MV-4-11 (cell line): ENCODE measurements at places on chromosomes 6 and 20.

- no peak for DNase-seq
Measured at GRCh38 chr6:108294297-108294726, 542 bp upstream of the AFG1L start.

GRCh38 chr6:43980004-43980795 is 147.1 kb downstream of the MRPL14 start:
- no peak for DNase-seq

DNA sequence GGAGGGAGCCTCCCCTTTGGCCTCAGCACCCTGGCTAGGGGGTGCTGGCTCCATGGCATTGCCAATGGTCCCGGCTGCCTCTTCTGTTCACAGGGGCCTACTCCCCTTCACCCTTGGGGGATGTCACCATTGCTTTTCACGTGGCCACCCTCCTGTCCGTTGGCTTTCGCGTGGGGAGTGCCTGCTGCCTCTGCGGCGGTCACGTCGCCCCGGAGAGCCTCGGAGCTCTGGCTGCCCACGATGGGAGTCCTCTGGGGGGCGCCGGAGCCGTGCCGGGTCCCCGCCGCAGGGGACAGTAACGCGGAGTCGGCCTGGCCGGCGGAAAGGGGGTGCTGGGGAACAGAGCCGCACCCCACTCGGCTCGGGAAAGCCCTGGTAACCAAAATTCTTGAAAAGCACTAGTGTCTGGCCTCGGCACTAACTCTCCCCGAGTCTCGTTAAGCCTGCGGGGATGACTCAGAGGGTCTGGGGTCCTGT is 661 bp upstream of the HEBP2 start:
- peak; percentile 47 for DNase-seq

DNA sequence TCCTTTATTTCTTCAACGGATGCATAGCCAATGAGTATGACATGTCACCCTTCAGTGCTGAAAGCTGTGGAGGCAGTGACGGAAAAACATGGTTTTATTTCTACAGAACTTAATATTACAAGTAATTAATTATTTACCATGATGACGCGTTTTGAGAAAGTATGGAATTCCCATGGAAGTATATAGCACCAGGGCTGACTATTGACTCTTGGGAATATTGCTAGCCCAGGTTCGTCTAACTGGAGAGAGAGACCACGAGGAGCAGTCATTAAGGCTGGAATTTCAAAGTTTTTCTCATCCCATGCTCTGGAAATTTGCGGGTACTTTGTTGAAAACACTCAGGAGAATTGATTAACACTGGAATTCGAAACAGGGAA is 155.2 kb upstream of the PRSS16 start:
- no peak for DNase-seq

DNA sequence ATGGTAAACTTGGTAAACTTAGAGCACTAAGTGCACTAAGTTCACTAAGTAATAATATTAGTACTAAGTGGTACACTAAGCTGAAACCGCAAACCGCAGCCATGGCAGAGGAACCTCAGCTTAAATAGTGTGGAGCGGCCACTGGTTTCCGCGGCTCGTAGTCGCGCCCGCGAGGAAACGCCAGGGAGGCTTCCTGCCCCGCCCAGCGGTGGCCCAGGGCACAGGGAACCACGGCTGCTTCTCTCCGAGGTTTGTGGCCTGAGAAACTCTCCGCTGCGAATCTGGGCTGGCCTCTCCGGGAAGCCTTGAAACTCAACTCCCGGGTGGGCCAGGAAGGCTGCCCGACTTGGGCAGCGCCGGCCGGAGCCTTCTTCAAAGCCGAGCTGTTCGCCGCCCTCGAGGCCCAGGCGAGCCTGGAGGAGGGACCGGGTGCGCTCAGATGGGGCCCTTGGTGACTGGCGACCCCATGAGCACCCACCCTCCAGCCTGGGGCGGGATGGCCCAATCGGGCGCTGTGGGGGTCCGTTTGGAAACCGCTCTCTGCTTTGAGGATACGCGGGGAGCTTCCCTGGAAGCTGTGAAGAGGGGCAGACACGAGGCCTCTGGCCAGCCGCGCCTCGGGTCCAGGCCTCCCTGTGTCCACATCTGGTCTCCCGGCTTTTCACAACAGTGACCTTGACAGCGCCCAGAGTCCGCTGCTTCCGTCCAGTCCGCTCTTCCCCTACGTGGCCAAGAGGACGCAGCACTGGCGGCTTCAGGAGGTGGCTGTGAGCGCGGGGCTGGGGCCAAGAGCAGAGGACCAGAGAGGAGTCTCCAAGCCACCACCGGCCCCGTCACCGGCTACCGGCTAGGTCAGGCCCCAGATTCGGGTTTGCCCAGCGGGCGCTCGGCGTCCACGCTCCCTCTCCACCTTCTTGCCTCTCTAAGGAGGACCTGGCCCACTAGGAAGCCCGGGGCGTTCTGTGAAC is 25.4 kb upstream of the HLA-E start:
- peak; percentile 93 for DNase-seq

DNA sequence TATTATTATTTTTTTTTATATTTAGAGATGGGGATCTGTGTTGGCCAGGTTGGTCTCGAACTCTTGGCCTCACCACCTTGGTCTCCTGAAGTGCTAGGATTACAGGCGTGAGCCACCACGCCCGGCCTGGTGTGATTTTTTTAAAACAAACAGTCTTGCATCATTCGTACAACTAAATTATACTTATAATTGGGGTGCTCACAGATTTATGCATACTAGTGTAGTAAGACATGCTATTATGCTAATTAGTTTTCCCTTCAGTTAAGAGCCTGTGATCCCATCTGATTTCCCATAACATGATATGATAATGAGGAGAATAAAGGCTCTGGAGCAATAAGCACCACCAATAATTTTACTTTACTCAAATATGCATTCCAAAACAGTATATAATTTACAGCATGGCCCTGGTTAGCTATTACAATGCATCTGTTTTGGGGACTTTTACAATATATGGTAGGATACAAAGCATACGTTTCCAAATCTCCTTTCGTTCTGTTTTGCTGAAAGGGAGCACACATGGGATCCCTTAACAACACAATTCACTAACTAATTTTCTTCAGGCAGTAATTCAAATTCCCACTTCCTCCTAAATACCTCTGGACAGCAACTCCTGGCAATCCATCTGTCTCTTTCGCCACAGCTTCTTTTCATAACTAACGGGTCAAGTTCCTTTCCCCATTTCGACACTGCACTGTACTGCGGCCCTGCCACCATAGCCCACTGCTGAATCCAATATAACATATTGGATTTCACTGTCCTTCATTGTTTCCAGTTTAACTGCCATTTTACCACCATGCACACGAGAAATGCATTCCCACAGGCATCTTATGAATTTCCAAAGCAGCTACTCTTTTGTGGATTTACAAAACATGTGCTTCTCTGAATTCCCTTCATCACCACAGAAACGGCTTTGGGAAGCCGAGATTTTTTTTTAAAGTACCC is 1.7 kb downstream of the NUDT3 start:
- peak; percentile 90 for DNase-seq

GRCh38 chr6:117687021-117687648 is 11.9 kb downstream of the NUS1 start:
- no peak for DNase-seq

- DNase-seq = no peak
Measured at GRCh38 chr6:141394565-141395051, 738.1 kb upstream of the GJE1 start.

DNA sequence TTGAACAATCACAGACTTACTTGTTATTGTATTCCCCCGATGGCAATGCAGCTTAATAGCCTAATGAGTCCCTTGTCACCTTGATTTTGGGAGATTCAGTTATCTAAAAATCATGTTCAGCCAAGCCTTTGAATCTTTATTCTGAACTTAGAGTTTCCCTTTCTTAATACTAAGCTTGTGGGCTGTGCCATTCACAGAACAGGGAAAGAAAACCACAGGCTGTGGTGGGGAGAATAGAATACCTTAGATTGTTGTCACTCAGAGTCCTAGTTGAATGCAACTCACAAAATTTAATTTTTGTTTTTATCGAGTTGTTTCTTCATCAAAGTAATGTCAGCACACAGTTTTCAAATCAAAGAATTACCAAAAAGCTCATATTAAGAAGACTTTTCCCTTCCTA is 37.4 kb downstream of the RFPL4B start:
- no peak for DNase-seq

GRCh38 chr6:80304014-80304413 is 197.5 kb downstream of the BCKDHB start:
- DNase-seq = no peak

GRCh38 chr6:109978174-109979032 is at the start of gene GPR6:
TSS of gene GPR6 (plus strand) at chr6:109978311. CDS start at chr6:109979113, 802 bp downstream.
- peak; percentile 11 for DNase-seq

DNA sequence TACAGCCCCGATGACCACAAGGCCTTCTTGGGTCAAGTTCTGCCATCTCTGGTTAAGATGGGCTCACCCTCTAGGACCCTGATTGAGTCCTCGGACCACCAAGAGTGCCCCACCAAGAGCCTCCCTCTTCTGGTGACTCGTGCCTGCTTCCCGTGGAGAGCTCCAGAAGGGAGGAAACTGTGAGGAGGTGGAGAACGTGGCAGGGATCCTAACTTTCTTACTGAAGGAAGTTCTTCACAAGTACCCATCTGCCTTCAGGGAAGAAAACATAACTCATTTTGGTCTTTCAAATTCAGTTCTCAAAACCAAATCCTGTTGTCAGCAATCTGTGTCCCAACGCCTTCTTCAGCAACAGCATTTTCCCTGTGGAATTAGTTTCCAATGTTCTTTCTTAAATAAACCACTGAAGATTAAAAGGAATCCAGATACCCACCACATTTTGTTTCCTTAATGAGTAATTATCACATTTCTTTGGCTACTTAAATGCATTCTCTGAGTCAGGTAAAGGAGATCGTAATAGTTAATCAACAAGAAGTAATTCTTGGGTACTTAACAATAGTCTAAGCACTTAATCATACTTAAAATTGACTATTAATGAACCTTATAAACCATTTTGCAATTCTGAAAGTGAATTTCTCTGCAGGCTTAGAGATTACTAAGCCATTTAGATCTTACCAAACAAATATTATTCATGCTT is 185.8 kb upstream of the SGK1 start:
- no peak for DNase-seq

GRCh38 chr20:48769069-48769983 is 58.5 kb downstream of the PREX1 start:
- DNase-seq = peak; percentile 50

DNA sequence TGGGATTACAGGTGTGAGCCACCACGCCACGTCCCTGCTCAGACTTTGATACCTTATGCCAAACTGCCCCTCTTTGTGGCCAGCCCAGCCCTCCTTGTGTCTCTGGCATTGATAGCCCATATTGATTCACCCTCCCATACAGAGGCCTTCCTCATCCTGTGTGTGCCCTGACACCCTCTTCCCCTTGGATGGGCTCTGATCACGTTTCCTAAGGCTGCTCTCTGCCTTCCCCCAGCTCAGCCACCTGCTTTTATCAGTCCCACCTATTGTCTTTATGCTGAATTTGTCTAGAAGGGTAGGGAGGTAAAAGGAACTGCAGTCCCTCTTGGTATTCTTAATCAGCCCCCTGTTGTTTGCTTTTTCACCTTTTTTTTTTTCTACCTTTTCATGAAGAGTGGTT is 95.9 kb downstream of the CDKAL1 start:
- no peak for DNase-seq

GRCh38 chr6:33123181-33123580 is 47.4 kb downstream of the HLA-DPB1 start:
- no peak for DNase-seq

GRCh38 chr20:3815703-3816315 is 4.5 kb upstream of the AP5S1 start:
- no peak for DNase-seq

GRCh38 chr6:143844006-143844405 is 868 bp downstream of the LTV1 start:
- DNase-seq = no peak

DNA sequence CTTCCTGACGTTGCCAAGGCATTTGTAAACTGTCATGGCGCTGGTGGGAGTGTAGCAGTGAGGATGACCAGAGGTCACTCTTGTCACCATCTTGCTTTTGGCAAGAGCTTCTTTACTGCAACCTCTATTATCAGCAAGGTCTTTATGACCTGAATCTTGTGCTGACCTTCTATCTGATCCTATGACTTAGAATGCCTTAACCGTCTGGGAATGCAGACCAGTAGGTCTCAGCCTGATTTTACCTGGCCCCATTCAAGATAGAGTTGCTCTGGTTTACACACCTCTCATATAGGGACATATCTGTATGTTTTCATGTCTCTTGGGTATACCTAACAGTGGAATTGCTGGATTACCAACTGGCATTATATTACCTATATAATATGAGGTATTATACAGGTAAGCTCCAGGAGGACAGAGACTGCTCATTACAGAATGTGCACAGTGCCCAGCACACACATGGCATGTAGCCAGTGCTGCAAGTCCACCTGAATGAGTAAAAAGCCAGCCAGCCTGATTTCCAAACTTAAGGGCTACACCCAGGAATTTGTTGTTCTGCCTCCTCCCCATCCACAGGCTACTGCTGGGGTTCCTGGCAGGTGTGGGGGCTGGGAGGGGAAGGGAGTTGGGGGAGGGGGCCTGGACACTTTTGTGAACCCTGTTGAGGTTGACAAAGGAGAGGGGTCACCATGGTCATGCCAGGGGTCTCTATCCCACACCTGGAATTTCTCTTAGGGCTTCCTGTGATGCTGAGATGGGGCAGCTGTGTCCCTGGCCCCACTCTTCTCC is 35.2 kb upstream of the BLCAP start:
- no peak for DNase-seq

DNA sequence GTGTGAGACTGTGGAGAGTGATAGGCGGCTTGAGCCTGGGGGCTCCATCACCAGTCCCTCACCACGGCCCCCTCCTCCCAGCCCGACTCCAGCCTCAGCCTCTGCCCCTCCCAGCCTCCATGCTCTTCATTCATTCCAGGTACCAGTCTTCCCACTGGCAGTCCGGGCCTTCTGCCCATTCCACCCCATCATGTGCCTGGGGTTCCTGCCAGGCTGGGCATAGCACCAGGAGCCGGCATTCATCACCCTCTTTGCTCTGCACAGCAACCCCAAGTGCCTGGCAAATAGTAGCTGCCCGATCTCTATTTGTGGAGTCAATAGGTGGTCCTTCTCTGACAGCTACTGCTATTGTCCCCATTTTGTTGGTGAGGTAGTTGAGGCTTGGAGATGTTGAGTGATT is 39.6 kb upstream of the GTSF1L start:
- no peak for DNase-seq

GRCh38 chr6:140427842-140428241 is 1053.4 kb upstream of the CITED2 start:
- DNase-seq = no peak

DNA sequence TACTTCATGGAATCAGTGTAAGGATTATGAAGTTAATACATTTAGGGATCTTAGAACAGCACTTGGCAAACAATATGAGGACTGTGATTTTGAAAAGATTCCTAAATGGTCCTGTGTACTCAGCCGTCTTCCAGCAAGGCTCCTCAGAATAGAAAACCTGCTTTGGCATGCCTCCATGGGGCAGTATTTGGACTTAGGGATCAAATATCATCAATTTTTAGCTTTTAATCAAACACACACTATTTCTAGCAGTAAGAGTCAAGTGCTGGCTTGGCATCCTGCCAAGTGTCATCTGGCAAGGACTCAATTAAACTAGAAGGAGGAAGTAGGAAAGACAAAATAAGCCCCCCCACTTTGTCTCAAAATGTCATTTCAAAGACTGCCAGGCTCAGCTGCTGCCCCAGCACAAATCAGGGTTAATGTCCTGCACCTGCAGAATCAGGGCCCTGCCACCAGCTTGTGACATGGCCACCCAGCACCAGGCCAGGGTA is 40.8 kb downstream of the IYD start:
- peak; percentile 61 for DNase-seq
